ENCODE measurements at places on chromosomes 5 and 9. TPM values are rescaled to one million over a fixed set of nuclear protein-coding genes. Genes with fewer than 3 reads are reported as not detected.

AP3B1 gene
- total RNA-seq = 23.7 TPM

SLCO4C1 gene
- total RNA-seq = not detected

GRCh38 chr9:106019039-106019680, 324.8 kb downstream of the TMEM38B start:
- DNase-seq = peak; percentile 15

DNA sequence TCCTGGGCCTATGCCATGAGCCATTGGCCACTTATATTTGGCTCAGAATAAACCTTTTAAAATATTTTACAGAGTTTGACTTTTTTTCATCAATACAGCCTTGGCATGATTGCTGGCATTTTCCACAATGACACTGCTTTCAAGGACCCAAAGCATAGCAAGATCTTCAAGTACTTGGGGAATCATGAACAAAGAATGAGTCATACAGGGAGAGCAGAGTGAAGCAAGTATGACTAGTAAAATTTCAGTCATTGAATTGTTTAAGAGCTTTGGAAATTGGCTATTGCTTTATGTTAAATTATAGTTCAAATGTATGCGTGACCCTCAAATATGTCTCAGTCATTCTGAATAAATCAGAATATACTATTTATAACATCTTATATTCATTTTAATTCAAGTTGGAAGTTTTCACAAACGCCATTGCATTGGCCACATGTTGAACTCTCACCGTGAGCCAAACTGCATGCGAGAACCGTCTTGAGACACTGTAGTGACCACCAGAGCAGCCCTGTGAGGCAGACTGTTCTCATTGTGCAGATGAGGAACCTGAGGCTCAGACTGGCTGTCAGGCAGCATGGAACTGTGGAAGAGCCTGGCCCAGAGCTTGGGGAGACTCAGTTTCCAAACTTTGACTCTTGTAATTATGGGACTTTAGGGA, 52.9 kb downstream of the GDNF start:
- DNase-seq = no peak

DNA sequence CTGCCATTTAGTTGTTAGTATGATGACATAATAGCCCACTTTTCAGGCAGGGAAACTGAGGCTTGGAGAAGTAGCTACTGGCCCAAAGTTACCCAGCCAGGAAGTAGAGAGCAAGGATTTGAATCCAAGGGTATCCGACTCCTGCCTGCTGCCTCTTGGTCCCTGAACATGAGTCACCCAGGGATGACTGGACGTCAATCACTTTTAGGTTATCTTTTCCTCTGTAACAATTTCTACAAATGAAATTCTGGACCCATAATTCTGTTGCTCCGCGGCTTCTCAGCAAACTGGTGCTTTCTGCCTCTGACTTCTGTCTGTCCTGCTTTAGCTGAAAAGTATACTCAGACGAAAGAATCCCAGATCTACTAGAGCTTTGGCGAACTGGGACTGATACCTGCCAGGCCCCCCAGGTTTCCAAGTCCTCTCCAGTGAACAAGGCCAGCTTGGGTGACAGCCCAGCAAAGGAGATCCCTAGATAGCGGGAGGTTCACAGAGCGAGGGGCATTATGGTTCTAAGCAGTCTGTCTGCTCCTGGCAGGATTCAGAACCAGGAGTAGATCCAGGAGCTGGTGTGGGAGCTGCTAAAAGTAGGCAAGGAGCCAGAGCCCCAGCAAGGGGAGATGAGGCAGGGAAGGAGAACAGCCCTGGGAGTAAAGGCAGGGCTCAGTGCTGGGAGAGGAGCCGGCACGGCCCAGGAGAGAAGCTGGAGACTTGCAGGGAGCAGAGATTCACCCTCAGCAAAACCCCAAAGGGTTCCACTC, 20.6 kb downstream of the OLFML2A start:
- DNase-seq = peak; percentile 64

GRCh38 chr9:4386819-4387218, 87.0 kb upstream of the GLIS3 start:
- no peak for DNase-seq

DNA sequence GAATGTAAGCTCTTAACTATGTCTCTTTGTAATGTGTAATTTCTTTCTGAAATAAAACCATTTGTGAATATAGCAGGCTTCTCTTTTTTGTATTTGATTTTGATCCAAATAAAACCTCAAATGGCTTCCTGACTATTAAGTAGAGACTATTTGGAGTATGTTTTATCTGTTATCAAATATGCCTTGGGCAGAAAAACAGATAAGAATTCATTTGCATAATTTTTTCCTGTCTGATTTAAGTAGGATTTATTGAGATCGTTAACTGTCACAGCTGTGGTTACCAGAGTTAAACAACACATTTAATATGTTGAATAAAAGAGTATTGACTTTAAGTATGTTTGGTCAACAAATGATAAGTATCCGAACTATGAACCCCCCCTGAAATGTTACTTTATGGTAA, 104.9 kb downstream of the MELK start:
- no peak for DNase-seq

GRCh38 chr9:121285835-121286687, 18.1 kb downstream of the GSN start:
- peak; percentile 71 for DNase-seq

Measured in ovary (tissue), 10 donors.